ENCODE measurements at places on chromosomes 11 and 22.
A peak's percentile ranks its signal among the peaks of the same experiment; 100 is the strongest.

DNA sequence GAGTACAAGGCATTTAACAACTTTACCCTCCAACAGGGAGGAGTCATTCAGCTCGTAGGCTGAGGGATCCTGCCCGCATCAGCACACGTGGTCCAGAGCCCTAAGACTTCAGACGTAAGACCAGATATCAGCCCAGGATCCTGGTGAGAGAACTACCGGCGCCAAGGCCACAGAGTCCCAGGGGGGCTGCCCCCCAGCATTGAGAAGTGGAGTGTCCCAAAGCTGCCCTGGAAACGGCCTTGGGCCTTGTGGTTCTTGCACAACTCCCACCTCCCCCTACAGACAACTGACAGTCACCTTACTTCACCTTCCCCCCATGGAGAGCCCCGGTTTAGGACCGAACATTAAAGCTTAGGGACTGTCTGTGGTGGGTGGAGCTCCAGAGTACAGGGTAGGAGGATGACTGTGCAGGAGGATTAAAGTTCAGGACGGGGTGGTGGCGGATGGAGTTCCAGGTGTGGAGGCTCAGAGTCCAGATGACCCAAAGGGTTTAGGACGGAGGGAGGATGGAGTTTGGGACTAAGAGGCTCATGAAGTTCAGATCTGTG, 1.0 kb downstream of the C11orf91 start:
- no peak for DNase-seq

GRCh38 chr11:74504100-74504691, 10.7 kb upstream of the LIPT2 start:
- DNase-seq: no peak

- DNase-seq: no peak
Observed at GRCh38 chr11:28738549-28738948, 630.4 kb downstream of the METTL15 start.

GRCh38 chr11:75388386-75389275, 10.7 kb upstream of the RPS3 start:
- DNase-seq: peak; percentile 54

- DNase-seq: peak; percentile 17
Observed at GRCh38 chr11:36306888-36307287, 10.8 kb downstream of the PRR5L start.

DNA sequence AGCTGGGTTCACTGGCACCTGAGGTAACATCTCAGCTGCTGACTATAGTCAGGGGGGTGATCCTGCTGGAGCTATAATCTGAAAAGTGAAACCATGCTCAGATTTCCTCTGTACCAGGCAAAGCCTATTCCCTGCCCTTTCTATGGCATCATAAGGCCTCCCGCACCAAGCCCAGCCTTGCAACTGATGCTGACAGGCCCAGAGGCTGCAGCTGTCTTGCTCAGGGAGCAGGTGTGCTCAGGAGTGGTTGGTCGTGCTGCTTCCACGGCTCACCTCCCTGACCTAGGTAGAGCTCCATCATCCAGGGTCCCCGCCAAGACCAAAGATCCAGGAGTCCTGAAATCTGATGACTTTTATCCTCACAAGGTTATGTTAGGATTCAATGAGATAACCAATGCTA, 121.7 kb downstream of the FEZ1 start:
- DNase-seq: no peak

GRCh38 chr22:37762389-37762836, 45.3 kb upstream of the GCAT start:
- DNase-seq: no peak

DNA sequence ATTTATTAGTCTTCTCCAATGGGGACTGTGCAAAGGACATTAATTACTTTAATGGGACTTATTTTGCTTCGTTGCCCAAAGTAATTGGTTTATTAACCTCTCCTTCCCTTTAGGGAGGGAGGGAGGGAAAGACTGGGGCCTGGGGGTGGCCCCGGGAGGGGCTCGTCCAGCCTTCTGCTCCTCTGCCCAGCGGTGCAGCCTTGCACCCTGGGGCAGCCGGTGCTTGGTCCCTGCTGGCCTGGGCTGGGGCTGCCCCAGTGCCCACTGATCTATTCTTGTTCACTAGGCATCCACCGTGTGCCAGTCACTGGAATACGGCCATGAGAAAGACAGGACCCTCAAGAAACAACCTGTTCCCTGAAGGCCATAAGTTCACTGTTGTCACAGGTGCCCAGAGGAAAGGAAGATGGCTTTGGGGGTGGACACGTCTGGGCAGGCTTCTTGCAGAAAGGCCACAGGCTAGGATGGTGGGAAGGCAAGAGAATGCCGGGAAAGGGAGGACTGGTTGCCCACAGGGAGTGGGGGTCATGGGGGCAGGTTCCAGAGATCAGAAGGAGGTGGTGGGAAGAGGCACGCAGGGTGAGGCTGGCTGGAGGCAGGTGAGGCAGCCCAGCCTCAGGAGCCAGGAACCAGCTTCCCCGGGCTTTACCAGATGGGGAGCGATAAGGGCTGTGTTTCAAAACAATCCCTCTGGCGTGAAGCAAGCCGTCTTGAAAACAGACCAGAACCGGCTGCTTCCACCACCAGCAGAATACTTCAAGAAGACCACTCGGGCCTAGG, 47.6 kb upstream of the KCNQ1OT1 start:
- DNase-seq: no peak

Measured in stimulated activated CD4-positive, alpha-beta T cell treated with anti-CD3 and anti-CD28 coated beads, TNF-alpha, amount 100 ng/mL, for 48 hours (primary cell).